ENCODE measurements at places on chromosomes 12 and 14. TPM values are rescaled to one million over a fixed set of nuclear protein-coding genes. Genes with fewer than 3 reads are reported as not detected.

DNA sequence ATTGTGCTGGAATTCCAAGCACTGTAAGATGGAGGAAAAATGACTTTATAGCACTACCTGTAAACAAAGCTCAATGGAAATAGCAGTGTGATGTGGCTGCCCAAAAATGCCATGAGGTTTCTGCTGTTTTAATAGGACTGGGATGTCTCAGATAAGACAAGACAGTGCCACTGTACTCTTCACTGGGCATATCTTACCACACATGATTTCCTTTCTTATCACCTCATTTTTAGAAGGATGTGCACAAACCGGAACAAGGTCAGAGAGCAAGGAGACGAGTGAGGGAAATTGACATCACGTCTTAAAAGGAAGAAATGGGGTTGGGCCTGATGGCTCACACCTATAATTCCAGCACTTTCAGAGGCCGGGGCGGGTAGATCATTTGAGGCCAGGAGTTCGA lies 38.4 kb upstream of the FGD4 start:
- H3K27ac ChIP-seq = no peak overlapping the region
- no peak for DNase-seq
- no peaks in the 10 kb centered on the region for H3K4me1 ChIP-seq
- no peaks in the 10 kb centered on the region for H3K36me3 ChIP-seq
- H3K4me3 ChIP-seq = no peak overlapping the region

DNA sequence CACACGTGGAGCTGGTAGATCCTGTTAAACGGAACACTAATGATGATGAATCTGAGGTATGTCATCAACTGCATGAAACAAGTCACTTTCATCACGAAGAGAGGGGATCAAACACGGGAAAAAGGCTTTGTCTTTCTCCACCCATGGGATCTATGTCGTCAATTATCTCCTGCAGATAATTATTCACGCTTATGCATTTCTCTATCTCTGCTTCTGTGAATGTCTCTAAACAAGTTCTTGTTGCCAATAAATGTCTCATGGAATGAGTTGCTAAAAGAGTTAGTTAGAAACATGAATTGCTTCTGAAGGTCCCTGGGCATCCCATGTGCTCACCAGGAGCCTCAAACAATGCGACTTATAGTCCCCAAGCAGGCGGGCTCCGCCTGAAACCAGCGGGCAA lies 1228.2 kb upstream of the TMEM132C start:
- no peak for DNase-seq
- H3K4me3 ChIP-seq = no peak overlapping the region
- no peaks in the 10 kb centered on the region for H3K27me3 ChIP-seq
- H3K27ac ChIP-seq = no peak overlapping the region
- H3K36me3 ChIP-seq = no peaks in the 10 kb centered on the region

DNA sequence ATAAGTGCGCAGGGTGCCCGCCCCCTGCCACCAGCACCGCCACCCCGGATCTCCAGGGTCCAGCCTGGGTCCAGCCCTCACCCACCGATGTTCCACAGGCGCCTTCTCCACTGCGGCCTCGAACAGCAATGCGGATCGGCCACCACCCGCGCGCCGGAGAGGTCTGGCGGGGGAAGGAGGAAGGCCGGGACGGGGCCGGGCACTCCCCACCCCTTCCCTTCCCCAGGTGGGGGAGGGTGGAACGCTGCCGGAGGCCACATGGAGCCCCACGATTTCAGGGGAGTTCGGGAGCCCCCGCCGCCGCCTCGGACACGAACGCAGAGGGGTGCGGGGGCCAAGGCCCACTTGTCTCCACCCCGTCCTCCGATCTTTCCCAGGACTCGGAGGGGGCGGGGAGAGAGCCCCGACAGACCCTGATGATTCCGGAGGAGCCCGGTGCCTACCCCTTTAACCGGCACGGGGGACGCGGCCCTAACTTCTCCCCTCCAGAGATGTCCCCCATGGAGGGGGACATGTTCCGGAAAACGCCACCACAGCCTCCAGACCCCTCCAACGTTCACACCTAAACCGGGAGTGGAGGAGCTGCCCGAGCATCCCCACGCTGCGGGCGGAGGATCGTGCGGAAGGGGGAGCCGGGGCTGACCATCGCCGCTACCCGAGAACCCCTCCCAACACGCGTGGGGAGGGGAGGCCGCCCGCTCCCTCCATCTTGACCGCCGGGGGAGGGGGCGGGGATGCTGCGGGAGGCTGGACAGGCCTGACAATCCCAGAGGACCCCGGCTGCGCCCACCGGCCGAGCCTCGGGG lies 1.1 kb downstream of the ATXN2 start:
- peak; percentile 66 for DNase-seq
- H3K4me1 ChIP-seq = no peaks in the 10 kb centered on the region
- no peaks in the 10 kb centered on the region for H3K36me3 ChIP-seq
- H3K4me3 ChIP-seq = peak overlapping the region; percentile 97
- H3K27ac ChIP-seq = peak overlapping the region; percentile 86

DNA sequence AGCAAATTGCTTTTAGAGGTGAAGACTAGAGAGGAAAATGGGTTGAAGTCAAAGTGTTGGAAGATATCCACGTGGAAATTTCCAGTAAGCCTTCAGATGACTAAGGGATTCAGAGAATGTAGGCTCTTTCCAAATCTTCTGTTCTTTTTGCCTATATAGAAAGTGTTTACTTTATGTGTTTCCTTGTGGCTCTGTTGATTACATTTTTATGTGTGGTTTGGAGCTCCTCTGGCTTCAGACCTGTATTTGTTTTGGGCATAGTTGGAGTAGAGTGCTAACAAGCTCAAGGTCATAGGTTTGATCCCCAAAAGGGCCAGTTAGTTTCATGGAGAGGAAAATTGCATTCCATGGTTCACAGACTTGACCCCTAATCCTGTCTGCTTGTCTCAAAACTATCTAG lies 91.9 kb downstream of the IGF1 start:
- no peak overlapping the region for H3K27ac ChIP-seq
- no peak for DNase-seq
- H3K4me3 ChIP-seq = no peak overlapping the region
- no peaks in the 10 kb centered on the region for H3K36me3 ChIP-seq

DNA sequence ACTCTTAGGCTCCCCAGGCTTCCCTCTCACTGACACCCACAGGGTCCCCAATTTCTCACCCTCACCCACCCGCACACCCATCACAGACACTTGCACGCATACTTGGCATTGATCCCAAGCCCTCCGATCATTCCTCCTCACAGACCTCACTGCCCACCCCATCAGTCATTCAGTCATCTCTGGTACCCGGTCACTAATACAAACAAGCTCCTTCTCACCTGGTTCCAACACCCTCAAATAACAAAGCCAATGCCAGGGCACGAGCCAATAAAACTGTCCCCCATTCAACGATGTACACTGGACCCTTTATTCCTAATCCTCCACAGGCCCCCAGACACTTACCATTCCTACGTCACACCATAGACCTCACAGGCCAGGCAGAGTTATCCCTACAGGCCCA lies 2.3 kb downstream of the ZNF605 start:
- peaks cover 4% of the 10 kb centered on the region for H3K4me1 ChIP-seq
- H3K36me3 ChIP-seq = no peaks in the 10 kb centered on the region
- H3K27ac ChIP-seq = no peak overlapping the region
- no peak overlapping the region for H3K4me3 ChIP-seq
- no peak for DNase-seq
- no peaks in the 10 kb centered on the region for H3K27me3 ChIP-seq

DNA sequence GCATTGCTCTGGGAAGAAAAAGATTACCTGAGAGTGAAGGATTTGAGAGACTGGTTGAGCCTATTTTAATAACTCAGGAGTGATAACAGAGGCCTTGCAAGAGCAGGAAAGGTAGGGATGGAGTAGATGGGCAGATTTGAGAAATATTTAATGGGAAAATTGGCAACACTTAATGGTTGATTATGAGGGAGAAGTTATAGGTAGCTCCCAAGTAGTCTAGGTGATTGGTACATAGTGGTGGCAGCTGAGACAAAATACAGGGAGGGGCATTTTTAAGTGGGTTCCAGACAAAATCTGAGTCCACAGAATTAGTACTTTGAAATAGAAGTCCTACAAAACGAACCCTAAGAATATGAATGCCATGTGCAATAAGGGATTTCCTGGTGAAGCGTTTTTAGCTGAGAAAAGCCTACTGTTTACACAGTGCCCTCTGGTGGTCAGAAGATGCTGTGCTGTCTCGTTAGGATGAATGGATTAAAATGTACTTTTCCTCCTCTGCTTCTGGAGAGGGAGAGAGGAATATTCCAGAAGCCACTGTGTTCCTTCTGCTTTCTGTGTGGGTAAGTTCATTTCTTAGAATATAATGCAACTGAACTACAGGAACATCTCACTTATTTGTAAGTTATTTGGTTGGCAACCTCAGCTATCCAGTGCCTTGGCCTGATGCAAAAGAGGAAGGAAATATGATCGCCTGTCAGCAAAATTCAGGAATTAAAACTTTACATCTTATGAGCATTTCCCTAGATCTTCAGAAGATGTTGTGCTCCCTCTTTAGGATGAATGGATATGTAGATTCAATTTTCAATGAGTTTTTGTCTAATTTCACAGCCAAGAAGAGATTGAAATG lies 6.5 kb downstream of the ZBTB1 start:
- no peaks in the 10 kb centered on the region for H3K27me3 ChIP-seq
- H3K27ac ChIP-seq = peak overlapping the region; percentile 38
- peaks cover 4% of the 10 kb centered on the region for H3K4me1 ChIP-seq
- DNase-seq = peak; percentile 85

DNA sequence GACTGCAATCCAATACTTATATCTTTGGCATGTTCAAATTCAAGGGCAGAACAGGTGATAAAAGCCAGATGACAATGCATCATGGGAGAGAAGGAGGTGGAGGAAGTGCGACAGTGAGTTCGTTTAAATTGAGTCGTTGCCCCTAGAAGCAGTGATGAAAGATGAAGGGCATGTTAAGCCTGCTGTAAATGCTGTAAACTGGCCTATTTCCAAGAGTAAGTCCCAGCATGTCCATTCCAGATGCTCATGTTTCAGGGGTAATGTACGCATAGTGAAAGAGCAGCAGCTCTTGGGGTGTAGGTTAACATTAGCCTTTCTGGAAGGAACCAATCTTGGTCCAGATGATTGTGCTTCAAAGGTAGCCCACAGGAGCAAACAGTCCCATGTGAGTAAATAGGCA lies 97.1 kb downstream of the C2CD5 start:
- no peak overlapping the region for H3K4me3 ChIP-seq
- H3K4me1 ChIP-seq = no peaks in the 10 kb centered on the region
- no peak overlapping the region for H3K27ac ChIP-seq

DNA sequence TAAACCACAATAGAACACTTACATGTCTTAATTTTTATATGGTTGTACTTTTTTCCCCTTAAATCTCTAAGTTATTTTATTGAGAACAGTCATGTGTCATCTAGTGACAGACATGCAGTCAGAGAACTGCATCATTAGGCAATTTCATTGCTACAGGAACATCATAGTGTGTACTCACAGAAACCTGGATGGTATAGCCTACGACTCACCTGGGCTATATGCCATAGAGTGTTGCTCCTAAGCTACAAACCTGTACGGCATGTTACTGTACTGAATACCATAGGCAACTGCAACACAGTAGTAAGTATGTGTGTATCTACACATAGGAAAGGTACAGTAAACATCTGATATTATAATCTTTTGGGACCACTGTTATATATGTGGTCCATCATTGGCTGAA lies 557.6 kb downstream of the PRKD1 start:
- no peak overlapping the region for H3K27ac ChIP-seq
- H3K4me3 ChIP-seq = no peak overlapping the region
- DNase-seq = no peak

Gene PLA2G1B
- 1.3 TPM for polyA plus RNA-seq

Gene CSRP2
- polyA plus RNA-seq = 13.5 TPM

Gene SYNJ2BP
- polyA plus RNA-seq = 17.2 TPM

Gene RFX4
- polyA plus RNA-seq = 0.09 TPM
